Activated T-helper 2 cell treated with anti-CD3 and anti-CD28 coated beads, Interferon-gamma antibody, Interleukin-2, Interleukin-4, amounts not matched to agents 10 μg/mL and 5 μg/mL and 100 μg/mL, durations not matched to agents 14 hours and 24 hours and 36 hours (primary cell): ENCODE measurements at places on chromosomes 3 and 15. TPM values are rescaled to one million over a fixed set of nuclear protein-coding genes. Genes with fewer than 3 reads are reported as not detected.

Gene GASK1A
- total RNA-seq: not detected in 2 replicates

GRCh38 chr15:74763416-74763815 lies 14.8 kb downstream of the CYP1A2 start:
- DNase-seq: no peak

Gene UQCC5
- 12.5 and 16.4 TPM in 2 replicates for total RNA-seq

GRCh38 chr3:107837895-107838612 lies 252.8 kb downstream of the CD47 start:
- DNase-seq: no peak

- DNase-seq: no peak
Measured at GRCh38 chr15:79932447-79932846, 35.6 kb upstream of the MTHFS start.

DNA sequence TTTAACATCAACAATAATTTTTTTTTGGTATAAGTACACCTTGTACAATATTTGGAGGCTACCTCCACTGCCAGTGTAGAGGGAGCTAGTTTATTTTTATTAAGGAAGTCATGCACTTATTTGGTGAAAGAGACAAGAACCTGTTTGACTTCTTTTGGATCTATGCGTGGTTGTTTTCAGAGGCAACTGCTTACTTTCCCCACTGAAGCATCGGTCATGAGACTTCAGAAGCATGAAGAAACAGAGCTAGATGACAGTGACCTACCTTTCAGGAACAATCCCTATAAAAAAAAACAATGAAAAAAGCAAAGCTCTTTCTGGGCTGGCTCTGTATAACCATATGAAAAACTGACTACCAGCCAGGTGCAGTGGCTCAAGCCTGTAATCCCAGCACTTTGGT lies 20.0 kb upstream of the ZNF148 start:
- DNase-seq: no peak

Gene NMB
- total RNA-seq: 2.5 and 3.0 TPM in 2 replicates

DNA sequence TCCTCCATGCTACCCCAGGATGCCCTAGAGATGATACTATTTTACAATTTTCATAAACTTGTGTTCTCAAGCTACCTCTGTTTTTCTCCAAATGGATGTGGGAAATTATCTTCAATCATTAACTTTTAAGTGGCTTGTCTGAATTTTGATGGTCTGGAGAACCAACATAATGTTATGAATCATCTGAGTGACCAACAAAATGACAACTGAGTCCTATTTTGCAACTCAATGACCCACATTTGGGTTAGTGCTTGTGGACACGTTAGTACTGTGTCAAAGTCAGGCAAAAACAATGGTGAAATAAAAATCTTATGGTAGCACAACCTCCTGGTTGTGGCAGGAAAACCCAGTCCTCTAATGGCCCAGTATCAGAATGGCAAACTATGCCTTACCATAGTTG lies 352.4 kb upstream of the ZNF385D start:
- no peak for DNase-seq

GRCh38 chr3:64460877-64461276 lies 226.9 kb downstream of the ADAMTS9 start:
- no peak for DNase-seq

DNA sequence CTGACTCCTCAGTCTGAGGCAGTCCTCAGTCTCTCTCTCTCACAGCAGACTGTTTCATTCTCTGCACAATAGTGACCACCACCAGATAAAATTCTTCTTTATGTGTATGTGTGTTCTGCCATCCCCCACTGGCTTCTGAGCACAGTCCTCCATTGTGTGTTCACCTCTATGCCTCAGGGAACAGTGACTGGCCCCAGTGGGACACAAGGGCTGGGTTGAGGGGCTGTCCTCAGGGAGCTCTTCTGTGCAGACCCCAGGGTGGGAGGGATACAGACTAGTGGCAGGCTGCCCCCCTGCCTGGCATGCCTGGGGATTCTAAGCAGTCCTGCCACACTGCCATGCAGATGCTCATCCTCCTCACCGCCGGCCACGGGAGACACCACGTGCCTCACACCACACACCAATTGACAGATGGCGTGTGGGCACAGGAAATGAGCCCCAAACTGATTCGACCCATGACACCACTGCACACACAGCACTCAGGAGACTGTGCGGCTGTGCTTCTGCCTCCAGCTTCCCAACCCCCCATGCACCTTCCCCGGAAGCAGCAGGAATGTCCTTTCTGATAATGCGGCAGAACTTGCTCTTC lies 237.6 kb upstream of the CHRNA7 start:
- no peak for DNase-seq

- DNase-seq: no peak
Measured at GRCh38 chr3:62277450-62277849, 95.9 kb downstream of the FEZF2 start.

- no peak for DNase-seq
Measured at GRCh38 chr3:61420136-61420759, 141.1 kb upstream of the PTPRG start.

Gene PLSCR5
- not detected in 2 replicates for total RNA-seq

Gene GPR62
- total RNA-seq: not detected in 2 replicates

GRCh38 chr15:85383470-85384148 lies 3.2 kb downstream of the AKAP13 start:
- no peak for DNase-seq

DNA sequence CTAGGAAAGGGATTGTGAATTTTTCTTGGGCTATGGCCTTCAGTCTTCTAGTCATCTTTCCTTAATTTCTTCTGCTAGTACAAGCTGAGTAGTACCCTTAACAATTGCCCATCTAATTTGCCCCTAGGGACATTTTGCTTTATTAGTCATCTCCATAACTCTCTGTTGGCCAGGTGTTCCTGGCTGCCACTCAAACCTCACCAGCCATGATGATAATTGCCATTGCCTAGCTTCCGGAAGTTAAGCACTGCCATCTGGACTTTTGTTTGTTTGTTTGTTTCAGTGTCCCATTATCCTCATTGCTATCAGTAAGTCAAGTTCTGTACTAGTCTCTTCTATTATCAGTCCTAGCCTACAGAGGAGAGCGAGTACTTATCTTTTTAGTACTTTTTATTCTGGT lies 36.6 kb upstream of the UBL7 start:
- no peak for DNase-seq

Gene VIPR1
- 0.51 and 0.52 TPM in 2 replicates for total RNA-seq

Gene C3orf62
- total RNA-seq: 7.7 and 7.8 TPM in 2 replicates
